Ecto neural progenitor cell (in vitro differentiated cells): ENCODE measurements at places on chromosomes 5 and 9.
A peak's percentile ranks its signal among the peaks of the same experiment; 100 is the strongest.

DNA sequence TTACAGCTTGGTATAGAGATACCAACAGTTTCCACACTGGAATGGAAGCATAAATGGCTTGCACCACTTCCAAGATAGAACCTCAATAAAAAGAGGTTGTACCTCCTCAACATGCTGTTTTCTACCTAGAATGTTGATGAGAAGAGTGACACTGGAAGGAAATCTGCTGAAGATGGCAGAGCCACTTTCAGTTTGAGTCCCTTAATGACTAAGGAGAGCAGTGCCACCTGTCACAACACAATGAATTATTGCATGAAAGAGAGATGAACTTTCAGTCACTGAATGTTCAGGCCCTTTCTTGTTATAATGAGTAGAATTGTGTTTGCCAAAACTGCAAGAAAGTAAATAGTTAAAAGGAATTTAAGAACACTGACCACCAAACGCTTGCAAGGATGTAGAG, 958.5 kb downstream of the DTWD2 start:
- DNase-seq, result no peak

DNA sequence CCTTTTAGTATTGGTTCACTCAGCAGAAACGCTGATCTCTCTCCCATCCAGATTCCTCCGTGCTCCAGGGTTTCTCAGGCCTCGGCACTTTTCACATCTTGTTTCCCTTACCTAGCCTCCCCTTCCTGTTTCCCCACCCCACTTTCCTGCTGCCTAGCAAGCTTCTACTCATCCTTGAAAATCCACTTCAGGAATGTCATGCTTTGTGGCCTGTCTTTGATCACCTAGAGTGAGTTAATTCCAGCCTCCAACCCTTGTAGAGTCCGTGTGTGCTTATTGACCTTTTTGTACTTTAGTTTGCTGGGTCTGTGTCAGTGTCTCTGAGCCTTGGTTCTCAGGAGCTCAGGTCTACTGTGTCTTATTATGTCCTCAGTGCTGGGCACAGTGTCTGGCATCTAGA, 116.6 kb downstream of the AOPEP start:
- no peak for DNase-seq

DNA sequence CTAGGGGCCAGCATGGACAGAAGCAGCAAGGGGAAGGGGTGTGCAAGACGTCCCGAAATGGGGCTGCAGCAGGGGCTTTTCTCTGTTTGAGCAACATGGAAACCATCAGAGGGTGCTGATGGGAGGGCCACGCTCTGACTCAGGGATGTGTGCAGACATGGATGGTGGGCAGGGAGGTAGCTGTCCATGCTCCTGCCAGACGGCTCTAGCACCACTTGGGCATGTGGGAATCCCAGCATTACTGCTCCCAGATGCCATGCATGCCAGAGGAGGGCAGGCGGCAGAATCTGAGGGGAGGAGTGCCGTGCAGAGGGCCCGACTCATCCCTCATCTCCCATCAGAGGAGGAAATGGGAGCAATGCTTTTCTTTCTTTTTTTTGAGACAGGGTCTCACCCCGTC, 45.6 kb upstream of the SLC25A51 start:
- no peak for DNase-seq

- DNase-seq, result no peak
Observed at GRCh38 chr5:166401391-166401790, 1890.1 kb upstream of the WWC1 start.

- DNase-seq, result no peak
Observed at GRCh38 chr9:79674052-79674777, 102.5 kb downstream of the TLE4 start.

- no peak for DNase-seq
Observed at GRCh38 chr5:119177226-119177625, 106.3 kb downstream of the DMXL1 start.

DNA sequence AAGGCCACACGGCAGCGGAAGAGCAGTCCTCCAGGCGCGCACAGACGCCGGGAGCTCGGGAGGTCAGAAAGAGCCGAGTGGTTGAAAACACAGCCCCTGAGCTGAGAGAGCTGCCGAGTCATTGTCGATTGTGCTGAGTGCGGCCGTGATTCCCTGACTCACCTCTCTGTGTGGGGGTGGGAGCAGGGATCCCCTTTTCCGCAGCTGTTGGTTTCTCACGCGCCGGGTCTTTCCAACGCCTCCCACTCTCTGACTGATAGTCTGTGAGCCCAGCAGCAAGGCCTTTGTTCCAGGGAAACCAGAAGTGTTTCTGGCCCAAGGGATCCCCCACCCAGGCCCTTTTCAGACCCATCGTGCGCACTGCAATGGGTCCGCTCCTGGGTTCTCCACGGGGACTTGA, 97.3 kb downstream of the MRPL36 start:
- no peak for DNase-seq

- no peak for DNase-seq
Observed at GRCh38 chr9:74610523-74611061, 113.5 kb downstream of the RORB start.

DNA sequence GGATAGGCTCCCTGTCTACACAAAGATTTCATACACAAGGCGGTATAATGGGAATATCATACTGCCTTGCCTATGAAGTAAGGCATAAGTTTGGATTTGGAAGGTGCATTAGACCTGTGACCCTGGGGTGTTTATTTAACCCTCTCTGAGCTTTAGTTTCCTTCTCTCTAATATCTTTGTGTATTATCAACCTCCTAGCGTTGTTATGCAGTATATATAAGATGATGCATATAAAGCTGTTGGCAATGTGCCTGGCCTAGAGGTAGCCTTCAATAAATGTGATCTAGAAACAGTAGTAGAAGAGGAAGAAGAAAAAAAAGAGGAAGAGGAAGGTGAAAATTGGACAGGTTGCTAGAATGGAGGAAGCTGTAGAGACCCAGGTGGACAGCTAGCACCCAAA, 311.6 kb upstream of the CLINT1 start:
- DNase-seq, result no peak

- DNase-seq, result no peak
Observed at GRCh38 chr5:53882676-53883031, 322.2 kb downstream of the NDUFS4 start.

- no peak for DNase-seq
Observed at GRCh38 chr5:94028001-94028400, 286.6 kb upstream of the POU5F2 start.

- no peak for DNase-seq
Observed at GRCh38 chr9:72065076-72065475, 4.7 kb upstream of the C9orf57 start.

DNA sequence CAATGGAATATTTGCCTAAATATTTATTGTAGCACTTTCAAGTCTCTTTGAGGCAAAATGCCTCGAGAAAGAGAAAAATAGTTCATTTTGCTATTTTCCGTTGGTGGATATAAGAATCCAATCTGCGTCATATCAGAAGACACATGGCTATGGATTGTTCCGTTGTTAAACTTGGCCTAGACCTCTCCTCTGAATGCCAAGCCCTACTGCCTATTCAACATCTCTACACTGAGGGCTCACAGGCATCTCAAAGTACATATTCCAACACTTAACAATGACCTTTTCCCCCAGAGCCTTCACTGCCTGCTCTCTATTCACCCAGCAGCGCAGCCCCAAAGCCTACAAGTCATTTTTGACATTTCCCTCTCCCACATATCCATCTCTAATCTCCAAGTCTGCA, 350.1 kb downstream of the GLIS3 start:
- no peak for DNase-seq

DNA sequence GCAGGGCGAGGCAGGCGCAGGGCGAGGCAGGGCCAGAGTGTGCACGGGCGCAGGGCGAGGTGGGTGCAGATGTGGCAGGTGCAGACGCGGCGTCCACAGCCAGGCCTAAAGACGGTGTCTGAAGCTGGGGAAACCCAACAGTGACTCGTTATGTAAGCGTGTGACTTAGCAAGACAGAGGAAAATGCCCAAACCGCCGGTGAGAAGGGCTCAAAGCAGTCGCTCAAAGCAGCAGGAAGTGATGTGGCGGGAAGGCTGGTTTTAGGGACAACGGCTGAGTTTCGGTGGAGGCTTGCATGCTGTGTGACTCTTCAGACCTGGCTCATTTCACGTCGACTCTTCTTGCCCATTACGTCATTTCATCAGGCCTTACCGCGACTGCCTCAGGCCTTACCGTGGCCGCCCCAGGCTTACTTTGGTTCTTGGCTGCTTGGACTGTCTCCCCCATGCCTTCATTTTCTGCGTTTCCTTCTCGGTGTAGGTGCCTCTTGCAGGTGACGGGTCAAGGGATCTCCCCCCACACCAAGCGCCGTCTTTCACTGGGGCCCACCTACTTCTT, 50.5 kb upstream of the EXOC3 start:
- peak; percentile 43 for DNase-seq

GRCh38 chr5:112908854-112909253, 13.2 kb downstream of the REEP5 start:
- no peak for DNase-seq

GRCh38 chr5:65971643-65972042, 45.3 kb downstream of the ERBIN start:
- no peak for DNase-seq

DNA sequence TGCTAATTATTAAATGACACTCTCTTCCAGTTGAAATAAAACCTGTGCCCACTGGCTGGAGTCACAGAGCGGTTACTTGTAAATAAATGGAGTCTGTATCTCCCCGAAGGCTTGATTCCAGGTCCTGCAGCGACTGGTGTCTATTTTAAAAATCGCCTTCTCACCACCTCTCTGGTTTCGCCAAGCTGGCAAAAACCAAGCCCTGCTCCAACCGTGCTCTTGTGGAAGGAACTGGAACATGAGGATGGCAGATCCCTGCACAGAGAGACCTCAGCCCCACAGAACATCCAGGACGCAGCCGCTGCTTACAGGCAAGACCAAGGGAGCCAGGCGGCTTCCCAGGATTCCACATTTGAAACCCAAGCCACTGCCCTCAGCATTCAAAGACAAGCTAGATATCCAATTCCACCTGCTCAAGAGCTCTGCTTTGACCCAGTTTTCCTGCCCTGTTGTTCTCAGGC, 15.0 kb downstream of the SEMA4D start:
- DNase-seq, result no peak

DNA sequence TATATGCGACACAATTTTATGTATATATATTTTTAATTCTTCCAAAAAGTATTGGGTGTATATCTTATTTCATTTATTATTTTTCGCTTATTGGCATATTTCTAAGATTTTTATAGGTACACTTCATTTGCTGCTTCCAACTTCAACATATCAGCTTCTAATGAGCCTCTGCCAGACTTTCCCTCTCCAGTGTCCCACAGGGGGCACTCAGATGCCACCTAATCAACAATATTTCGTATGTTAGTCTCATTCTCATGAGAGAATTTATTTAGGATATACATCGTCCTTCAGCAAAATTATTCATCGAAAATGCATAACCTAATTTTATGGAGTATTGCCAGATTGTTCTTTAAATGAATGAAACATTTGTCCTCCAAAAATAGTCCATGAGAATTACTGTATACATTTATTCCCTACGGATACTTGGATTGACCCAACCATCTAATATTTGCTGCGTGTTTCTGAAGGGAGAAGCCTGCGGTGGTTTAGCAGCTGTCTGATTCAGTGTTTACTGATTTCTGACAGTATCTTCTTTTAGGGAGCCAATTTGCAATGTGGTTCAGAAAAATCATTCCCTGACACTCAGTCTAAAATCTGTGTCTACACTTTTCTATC, 100.6 kb upstream of the SELENOP start:
- DNase-seq, result no peak

DNA sequence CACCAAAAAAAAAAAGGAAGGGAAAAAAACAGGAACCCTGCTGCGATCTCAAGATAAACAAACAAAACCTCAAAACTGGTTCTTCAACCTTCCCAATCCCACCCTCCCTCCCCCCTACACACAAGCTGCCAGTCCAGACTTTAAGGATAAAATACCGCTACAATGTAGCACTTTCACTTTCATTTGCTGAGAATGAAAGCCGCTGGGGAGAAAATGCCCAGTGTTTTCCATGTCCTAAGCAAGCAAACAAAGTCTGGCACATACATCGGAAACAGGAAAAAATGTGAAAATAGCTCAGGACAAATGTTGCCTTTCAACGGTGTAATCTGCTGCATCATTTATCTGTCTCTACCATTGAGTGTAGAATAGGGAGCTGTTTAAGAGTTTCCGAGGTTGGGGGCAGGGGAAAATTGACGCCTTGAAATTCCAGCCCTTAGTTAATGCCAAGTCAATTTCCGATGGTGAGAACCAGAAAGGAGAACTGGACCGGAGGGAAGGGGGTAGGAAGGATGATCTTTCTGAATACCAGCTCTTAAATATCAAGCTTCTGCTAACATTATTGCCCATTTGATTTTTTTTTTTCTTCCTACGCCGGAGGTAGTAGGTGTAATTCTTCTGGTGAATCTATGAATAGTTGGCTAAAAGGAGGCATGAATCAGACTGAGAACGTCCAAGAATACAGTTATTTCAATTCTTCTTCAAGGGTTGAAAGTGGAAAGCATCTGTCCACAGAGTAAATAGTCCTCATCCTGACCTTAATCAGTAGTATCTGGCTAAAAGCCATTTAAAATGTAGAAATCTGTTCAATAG, 1.2 kb upstream of the ADAMTS6 start:
- no peak for DNase-seq

DNA sequence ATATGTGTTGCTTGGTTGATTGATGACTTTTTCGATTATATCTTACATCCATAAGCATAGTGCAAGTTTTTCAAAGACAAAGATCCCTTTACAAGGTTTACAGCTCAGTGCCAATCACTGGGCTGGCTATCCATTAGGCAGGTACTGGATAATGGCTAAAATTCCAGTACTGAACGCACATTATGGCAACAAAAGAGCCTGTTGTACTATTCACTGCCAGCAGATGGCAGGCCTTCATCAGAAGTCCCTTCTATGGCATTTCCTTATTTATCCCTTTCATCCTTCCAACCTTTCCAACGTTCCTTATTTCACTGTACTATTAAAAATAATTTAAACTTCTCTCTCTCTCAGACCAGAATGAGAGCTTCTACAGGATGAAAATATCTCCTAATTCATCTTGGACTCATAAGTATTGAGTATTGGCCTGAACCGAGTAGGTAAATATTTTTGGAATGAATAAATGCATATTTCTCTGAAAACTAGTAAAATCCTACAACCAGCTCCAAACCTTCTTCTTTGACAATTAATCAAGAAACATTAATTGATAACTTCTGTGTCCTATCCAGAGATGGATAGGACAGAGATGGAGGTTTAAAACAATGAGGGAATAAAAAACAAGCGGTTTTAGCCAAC, 6.7 kb upstream of the WNT8A start:
- peak; percentile 69 for DNase-seq

- no peak for DNase-seq
Observed at GRCh38 chr9:72954431-72955125, 1.7 kb upstream of the ALDH1A1 start.

DNA sequence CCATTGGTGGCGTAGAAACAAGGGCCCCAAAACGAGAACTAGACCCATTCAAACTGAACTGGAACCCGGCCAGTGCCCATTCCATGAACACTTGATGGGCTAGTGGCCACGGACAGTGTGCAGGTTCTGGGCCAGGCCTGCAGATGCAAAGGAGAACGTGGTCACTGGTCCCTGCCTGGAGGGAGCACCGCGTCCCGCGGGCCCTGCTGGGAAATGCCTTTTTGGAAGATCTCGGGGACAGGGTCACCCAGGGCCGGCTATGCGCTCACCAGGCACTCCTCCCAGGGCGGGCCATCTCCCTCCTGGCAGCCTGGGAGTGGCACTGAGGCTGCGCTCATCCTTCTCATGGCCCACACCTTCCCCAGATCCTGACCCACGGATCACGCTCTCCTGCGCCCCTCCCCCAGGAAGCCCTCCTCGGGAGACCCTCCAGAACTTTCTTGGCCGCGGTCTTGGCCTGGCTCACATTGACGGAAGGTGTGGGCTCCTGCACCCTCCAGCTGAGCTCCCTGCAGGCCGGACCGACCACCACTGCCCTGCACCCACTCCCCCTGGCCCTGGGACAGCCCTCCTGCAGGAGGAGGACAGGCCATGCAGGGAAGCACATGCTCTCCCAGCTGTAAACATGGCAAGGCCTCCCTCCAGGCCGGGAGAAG, 2.8 kb upstream of the DIPK1B start:
- no peak for DNase-seq
